NCI-H2081 (cell line): ENCODE measurements at places on chromosomes 4 and X.

DNA sequence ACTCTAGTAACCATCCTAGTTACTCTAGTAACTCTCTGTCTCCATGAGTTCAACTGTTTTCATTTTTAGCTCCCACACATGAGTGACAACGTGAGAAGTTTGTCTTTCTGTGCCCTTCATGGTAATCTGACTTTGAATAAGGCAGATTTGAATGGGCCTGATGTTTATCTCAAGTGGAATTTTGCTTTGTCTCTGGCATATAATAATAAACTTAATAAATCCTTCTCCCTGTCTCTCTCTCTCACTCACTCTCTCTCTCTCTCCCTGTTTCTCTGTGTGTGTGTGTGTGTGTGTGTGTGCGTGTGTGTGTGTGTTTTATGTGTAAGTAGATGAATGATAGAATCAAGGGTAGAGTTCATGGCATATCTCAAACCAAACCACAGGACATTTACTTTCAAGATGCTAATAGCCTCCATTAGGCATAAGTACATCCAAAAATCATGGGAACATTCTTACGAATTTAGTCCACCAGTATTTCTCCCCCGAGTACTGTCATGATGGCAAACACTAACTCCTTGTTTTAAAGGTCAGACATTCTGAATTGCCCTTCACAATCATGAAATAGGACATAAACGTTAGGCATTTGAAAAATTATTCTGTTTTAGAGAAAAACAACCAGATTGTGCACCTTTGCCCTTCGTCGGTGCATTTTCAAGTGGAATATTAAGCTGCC lies 193.1 kb downstream of the SPATA18 start:
- DNase-seq = no peak

DNA sequence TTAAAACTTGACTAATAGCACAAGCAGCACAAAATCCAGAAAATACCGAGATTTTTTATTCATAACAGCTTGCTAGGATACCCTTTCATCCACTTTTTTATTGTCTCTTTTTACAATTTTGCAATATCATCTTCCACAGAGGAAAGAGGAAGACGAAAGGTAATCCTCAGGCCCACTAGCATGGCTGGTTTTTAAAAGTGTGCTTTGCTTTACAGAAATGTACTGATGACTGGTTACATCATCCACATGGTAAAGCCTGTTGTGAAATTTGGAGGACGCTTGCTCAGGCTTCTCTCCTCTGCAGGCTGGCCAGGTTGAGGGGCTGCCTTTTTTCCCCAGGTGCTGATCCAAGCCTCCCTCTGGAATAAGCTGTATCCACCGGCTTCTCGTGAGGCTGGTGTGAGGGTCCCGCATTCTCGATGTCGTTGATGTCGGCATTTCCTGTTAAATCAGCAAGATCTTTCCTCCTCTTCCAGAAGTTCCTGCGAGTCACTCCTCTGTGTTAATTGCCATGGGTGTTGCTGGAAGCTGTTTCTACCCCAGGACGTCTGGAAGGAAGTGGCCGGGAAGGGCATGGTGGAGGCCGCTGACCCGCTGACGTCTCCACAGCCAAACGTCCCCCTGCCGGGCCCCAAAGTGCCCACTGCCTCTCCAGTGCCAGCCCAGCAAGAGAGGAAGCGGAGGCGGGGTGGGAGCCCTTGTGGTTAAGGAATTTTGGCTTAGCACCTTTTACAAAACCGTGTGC lies 5.8 kb upstream of the DGKQ start:
- no peak for DNase-seq

GRCh38 chr4:25378437-25378743 lies 1.3 kb downstream of the ANAPC4 start:
- DNase-seq = no peak

DNA sequence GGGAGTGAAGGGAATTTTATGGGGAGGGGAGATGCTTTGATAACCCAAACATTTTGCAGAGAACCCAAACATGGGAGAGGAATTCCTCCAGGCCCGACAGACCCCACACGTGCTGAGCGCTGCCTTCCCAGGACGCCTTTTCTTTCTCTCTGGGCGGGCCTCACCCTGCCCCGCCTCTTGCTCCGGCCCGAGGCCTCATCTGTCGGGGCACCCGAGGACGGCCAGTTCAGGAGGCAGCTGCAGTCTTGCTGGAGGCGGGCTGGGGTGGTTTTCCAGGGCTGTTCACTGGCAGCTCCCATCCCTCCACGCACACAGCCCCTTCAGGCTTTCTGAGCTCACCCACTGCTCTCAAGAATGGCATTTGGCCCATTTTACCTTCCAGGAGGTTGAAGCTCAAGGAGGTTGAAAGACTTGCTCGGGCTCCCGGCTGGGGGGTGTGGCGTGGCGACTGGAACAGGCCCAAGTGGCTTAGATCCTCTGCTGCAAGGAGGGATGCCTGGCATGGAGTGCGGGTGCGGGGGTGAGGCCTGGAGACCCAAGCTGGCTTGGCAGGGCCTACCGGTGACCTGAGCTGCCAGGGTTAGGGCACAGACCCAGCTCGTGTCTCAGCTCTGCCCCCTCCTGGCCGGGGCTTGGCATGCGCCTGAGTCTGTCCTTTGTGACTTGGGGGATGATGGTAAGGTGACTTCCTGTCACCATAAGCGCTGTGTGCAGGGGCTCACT lies 99.2 kb downstream of the PSAPL1 start:
- peak; percentile 34 for DNase-seq

GRCh38 chrX:73922856-73923455 lies 360.0 kb downstream of the CHIC1 start:
- no peak for DNase-seq

DNA sequence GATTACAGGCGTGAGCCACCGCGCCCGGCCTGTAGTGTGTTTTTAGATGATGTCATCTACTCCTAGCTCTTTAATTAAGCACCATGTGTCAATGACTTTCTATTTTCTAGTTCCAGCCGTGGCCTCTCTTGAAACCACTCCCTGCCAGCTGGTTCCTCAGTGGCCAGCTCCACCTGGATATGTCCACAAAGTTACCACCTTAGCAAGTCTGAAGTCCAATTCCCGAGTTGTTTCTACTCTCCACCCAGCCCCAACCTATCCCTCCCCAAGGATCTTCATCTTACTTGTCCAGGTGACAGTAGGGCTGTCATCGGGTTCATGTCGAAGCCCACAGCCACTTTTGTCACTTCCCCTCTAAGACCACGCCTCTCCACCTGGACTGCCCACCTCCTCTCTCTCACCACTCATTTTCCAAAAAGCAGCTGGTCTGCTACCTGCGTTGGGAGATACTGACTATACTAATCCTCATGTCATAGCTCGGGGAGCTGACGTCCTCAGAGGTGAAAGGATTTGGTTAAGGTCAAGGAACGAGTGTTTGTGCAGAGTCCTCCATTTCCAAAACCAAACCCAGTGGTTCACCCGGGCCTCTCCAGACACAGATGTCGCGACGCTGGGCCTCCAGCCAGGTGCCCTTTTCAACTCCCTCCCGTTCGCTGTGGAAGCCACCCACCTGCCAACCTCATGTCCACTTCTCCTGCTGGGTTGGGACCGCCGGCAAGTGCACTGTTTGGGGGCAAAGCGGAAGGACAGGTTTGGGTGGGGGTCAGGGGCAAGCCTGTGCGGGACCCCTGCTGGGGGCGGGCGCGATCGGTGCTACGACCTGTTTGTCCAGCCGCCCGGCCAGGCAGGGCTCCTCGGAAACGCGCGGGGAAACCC lies 704 bp downstream of the FAM3A start:
- no peak for DNase-seq

GRCh38 chr4:156378033-156378665 lies 424.5 kb upstream of the CTSO start:
- DNase-seq = peak; percentile 12

DNA sequence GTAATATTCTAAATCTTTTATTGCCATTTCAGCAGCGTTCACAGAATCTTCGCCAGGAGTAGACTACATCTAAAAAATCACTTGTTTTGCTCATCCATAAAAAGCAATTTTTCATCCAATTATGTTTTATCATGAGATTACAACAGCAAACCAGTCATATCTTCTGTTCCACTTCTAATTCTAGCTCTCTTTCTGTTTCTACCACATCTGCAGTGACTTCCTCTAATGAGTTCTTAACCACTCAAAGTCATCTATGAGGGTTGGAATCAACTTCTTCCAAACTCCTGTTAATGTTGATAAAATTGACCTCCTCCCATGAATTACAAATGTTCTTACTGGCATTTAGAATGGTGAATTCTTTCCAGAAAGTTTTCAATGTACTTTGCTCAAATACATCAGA lies 174.4 kb upstream of the BRWD3 start:
- DNase-seq = no peak

DNA sequence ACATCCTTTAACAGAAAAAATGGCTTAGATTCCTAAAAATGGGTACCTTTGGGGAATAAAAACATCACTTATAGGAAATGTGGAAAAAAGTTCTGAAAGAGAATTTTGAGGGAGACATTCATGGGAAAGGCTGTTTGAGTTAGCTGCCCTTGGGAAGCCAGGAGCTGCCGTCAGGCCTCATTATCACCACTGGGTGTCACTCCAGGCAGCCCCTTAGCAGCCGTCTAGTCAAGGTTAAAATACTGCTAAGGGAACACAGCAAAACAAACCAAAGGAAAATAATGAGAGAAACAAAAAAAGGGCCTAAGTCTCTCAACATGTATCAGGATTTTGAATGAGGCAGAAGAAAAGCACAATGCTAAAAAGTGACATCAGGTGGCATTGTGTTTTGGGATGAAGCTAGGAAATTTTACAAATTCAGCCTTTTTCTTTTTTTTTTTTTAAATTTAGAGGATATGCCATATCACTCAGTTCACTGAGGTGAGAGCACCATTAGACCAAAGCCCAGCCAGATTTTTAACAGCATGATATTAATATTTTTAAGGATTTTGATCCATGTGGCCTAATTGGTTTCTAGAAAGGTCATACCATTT lies 235.3 kb downstream of the GPAT3 start:
- DNase-seq = peak; percentile 30

DNA sequence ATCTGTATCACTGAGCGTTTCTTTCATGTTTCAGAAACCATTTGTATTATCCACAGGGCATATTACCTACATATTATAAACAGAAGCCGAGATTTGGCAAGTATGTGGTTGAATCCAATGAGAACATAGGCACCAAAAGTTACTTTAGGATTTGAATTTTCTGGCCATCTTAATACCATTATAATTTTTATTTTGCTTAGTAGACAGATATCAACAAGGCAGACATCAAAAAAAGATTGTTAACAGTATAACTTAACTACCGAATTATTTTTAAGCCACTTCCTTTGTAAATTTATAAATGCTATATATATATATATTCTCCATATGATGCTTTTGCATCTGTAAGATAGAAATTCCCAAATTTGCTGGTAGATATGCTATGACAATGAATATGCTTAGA lies 2.2 kb downstream of the GUCY1B1 start:
- DNase-seq = no peak

DNA sequence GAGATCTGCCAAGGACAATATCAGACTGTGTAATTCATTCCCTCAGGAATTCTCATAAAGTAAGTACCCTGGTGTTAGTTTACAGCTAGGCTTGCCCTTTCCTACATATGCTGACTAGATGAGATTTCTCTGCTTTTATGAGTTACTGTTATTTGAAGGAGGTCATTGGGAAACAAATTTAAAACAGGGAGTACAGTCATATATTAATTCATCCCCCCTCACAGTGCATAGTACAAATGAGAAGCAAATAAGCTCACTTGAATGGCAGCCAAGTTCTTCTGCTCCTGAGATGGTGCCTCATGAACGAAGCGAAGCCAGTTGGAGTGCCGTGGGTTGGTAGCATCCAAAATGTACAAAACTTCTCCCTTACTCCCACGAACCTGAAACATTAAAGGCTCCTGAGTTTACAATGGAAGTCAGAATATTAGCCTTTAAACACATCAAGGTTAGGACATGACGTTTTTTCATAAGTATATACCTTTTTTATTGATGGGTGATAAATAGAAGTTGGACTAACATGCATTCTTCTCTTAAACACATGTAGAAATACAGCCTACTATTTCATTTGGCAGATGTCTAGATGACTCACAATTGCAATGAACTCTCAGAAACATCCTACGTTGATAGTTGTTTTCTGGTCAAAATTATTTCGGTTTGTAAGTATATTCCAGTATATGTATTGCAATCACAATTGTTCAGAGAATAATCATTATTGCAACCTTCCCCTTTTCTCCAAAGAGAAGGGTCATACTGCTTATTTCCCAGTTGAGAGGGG lies 69.2 kb downstream of the PRDM5 start:
- no peak for DNase-seq

DNA sequence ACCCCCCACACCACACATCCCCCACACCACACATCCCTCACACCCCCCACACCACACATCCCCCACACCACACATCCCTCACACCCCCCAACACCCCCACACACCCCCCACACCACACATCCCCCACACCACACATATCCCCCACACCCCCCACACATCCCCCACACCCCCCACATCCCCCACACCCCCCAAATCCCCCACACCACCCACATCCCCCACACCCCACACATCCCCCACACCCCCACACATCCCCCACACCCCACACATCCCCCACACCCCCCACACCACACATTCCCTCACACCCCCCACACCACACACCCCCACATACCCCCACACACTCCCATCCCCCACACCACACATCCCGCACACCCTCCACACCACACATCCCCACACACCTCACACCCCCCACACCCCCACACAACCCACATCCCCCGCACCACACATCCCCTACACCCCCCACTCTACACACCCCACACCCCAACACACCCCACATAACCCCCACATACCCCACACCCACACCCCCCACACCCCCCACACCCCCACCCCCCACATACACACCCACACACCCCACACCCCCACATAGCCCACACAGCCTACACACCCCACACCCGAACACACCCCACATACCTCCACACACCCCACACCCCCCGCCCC lies 172.9 kb downstream of the DCLK2 start:
- DNase-seq = no peak

DNA sequence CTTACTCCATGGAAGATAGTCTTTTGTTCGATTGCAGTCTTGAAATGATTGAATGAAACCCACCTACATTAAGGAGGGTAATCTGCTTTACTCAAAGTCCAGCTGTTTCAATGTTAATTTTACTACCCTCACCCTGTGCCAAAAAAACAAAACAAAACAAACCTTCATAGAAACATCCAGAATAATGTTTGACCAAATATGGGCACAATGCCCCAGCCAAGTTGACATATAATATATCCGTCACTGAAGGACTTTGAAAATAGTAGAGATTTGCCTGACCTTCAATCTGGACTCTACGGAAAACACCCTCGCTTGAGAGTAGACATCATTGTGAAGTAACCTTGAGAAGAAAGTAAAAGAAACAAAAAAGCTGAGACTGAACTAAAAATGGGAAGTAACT lies 550.5 kb upstream of the SMIM31 start:
- no peak for DNase-seq

GRCh38 chr4:151358266-151358665 lies 32.9 kb upstream of the SH3D19 start:
- DNase-seq = no peak

DNA sequence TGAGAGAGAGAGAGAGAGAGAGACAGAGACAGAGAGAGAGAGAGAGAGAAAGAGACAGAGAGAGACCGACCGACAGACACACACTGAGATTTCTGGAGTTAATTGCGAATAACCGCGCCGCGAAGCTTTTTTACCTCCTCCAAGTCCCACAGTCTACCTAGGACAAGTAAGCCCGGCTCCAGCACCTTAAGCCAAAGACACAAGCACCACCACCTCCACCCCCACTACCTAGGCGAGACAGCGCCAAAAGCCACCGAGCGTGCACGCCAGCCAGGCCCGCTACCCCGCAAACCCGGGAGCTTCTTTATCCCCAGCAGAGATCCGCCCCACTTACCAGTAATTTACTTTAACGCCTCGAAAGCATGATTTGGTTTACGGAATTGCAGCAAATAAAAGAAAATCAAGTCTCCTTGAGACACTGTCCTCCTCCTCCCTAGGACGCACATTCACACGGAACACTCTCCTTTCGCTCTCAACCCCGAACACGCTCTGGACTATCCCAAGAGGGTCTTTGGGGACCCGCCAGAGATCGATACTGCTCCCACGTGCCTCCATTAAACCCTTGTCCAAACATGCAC lies 649.6 kb upstream of the DIPK2B start:
- DNase-seq = no peak
